ENCODE measurements at places on chromosomes 12 and 14.

GRCh38 chr14:94213021-94213420 is 38.9 kb downstream of the PPP4R4 start:
- DNase-seq, result no peak

GRCh38 chr12:68400226-68400829 is 68.2 kb upstream of the MDM1 start:
- DNase-seq, result no peak

GRCh38 chr12:1573960-1574864 is 20.2 kb downstream of the FBXL14 start:
- no peak for DNase-seq

DNA sequence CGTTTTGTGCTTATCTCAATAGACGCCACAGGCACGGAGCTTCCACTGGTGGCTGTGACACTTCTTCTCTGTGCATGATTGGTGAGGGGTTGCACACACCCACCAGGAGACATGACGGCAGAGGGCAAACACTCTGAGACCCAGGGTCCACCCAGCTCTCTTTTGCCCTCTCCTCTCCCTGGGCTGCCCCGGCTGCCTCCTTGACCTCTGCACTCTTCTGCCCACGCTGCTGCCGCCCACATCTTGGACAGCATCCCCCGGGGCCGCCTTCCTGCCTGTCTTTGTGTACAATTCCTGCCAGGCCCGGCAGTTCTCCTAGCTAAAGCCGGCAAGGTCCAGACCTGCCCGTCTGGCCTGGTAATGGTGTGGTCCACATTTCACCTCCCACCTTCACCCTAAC is 44.7 kb downstream of the DPF3 start:
- no peak for DNase-seq

- DNase-seq, result peak; percentile 30
These were observed 21.0 kb downstream of the RPGRIP1 start for GRCh38 chr14:21300892-21301291.

DNA sequence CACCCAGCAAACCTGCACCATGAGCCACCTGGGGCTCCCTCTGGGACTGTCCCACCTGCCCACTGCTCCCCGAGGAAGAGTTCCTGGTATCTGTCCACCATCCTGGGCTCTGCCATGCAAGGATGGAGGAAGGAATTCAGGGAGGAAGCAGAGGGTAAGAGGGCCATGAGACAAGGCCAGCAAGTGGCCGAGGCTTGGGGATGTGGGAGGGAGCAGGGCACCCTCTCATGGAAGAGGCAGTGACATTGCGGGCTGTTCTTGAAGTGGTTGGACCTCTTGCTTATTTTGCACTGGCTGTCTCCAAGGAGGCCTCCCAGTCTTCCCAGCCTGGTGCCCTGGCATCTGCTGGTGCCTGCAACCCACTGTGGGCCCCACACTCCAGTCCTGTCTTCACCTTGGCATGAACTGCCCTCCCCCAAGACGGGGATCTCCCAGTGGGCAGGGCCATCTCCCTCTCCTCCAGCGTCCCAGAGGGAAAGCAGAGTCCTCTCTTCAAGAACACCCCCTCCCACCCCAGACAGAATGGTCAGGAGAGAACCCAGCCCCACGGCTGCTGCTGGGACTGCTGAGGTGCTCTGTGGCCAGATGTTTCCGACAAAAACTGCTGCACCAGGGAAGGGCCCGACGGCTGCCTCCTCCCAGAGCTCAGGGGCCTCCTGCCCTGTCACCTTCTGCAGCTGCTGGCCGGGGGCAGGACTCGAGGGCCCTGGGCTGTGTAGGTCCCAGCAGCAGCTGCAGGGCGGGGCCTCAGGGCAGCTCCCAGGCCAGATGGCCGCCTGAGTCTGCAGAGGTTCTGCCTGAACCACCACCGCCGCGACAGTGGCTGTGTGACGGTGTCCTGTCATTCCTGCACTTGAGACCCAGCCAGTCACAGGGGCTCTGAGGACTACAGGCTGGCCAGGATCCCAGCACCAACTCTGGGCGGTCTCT is 1.8 kb upstream of the AKT1 start:
- no peak for DNase-seq

DNA sequence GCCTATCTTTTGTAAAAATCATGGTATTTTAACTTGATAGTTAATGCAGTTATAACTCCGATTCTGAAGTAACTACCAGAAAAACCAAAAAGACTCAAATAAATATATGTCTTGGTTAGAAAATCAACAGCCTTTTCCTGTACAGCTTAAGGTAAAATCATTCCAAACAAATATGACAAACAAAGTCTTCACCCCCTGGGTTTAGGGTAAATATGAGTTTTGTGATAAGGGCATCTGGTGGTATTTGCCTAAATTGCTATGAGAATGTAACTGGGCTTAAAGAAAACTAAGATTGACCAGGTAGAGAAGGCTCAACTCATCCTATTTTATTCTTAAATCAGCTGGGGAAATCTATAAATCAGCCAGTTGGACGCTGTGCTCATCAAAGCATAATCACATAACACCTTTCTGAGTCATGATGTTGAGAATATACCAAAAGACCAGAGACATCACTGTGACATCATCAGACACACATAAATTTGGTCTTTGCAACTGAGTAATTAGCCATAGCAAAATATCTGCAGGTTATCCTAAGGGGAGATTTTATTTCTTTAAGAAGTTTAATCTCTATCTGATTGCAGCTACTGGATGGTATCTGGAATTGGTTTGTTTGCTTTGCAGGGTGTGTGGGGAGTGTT is 133.9 kb downstream of the STXBP6 start:
- no peak for DNase-seq

GRCh38 chr12:44127966-44128710 is 292.3 kb downstream of the TMEM117 start:
- DNase-seq, result no peak

GRCh38 chr12:8572507-8572906 is 31.8 kb upstream of the CLEC4E start:
- DNase-seq, result no peak

DNA sequence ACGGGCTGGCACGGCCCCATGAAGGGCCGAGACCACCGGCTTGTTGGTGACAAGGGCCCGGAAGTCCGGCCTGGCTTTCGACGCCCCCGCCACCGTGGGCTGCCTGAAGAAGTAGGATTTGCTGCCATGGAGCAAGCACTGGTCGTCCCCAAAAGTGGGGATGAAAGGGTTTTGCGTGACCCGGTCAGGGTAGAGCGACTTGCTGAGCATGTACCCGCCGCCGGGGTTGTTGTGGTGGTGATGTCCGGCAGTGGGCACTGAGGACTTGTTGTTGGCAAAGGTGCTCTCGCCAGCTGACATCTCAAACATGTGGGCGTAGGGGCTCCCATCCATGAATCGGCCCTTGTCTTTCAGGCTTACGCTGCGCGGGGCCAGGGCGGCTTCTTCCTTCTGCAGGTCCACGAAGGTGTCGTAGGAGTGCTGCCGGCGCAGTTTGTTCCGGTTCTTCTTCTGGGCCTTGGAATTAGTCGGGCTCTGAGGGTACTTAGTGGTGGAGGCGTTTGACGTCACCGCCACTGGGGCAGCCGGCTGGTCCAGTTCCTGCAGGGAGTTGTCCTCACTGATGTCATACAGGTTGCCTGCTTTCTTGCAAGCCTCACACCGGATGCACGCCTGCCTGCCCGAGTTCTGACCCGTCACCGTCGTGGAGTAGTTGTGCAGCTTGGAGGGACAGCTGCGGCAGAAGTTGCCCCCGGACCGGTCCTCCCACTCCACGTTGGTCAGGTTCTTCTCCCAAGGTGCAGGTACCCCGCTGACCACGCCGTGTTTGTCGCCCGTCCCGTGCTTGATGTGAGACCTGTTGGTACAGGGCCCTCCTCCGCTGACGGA is 366.6 kb downstream of the EMP1 start:
- DNase-seq, result no peak
